Spinal cord (tissue), 10 donors: ENCODE measurements at places on chromosomes 7 and 10. TPM values are rescaled to one million over a fixed set of nuclear protein-coding genes. Genes with fewer than 3 reads are reported as not detected.

- no peak for DNase-seq
These were observed 30.7 kb downstream of the ZNF777 start for GRCh38 chr7:149430192-149430591.

DNA sequence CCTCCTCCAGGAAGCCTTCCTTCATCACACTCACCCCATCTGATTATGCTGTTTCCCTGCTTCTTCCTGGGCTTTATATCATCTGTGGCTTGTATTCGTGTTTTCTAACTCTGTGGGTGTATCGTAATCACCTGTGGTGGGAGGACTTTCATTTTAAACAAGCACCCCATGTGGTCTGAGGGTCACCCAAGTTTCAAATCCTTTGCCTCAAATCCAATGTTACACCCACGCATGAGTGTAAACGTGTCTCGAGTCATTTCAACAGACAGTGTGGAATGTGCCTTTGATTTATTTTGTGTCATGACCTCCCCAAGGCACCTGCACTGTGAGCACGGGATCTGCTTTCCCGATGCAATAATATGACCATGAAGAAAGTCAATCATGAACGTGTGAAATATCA, 17.5 kb upstream of the LYZL2 start:
- no peak for DNase-seq

- DNase-seq: no peak
These were observed 8.7 kb downstream of the CNNM1 start for GRCh38 chr10:99337901-99338300.

GRCh38 chr10:60883187-60883586, 60.8 kb downstream of the RHOBTB1 start:
- DNase-seq: no peak

- DNase-seq: no peak
These were observed 43.5 kb downstream of the ST8SIA6 start for GRCh38 chr10:17410907-17411306.

DNA sequence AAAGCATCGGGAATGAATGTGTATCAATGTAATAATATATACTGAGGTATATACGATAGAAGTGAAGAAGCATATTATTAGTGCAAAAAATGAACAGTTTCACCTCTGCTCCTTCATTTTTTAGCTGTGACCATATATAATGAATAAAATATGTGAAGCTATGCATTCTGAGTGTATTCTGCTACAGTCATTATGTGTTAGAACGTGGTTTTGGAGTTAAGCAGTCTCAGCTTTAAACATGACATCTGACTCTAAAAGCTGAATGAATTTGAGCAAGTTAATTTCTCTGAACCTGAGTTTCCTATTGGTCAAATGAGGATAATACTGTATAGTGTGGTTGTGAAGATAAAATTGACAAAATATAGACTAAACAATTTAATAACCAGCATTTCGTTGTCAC, 358.1 kb downstream of the SUGCT start:
- DNase-seq: no peak

GRCh38 chr7:70071766-70072165, 473.5 kb downstream of the AUTS2 start:
- DNase-seq: no peak

GRCh38 chr10:127402596-127403409, 146.3 kb upstream of the NPS start:
- DNase-seq: no peak

DNA sequence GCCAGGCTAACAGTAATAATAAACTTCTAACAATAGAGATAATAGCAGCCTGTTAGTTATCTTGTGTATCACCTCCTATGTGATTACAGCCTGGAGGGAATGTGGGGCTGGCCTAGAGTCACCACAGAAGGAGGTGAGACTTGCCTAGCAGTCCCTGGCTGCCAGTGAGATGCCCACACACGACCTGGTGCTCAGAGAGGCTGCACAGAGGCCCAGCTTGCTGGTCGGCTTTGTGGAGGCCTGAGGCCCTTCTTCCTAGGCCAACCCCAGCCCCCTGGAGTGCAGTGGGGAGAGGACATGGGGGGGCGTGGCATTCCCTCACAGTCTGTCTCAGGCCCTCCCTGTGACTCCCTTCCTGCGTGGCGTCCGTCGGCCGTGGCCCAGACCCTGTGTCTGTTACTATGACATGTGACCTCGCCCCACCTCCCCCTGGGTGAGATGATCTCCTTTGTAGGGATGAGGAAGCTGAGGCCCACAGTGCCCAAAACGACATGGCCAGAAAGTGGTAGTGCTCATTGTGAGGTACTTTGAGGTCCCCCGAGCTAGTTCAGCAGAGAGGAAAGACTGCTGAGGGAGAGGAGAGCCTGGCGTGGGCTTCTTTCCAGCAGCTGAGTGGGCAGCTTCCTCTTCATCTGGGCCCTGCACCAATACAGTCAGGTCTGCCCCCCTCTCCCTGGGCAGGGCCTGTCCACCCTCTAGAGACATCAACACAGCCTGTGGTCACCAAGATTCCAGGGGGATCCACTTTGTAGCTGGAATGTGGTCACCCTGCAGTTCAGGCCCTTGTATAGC, 29.7 kb downstream of the UNC5B start:
- DNase-seq: no peak

DNA sequence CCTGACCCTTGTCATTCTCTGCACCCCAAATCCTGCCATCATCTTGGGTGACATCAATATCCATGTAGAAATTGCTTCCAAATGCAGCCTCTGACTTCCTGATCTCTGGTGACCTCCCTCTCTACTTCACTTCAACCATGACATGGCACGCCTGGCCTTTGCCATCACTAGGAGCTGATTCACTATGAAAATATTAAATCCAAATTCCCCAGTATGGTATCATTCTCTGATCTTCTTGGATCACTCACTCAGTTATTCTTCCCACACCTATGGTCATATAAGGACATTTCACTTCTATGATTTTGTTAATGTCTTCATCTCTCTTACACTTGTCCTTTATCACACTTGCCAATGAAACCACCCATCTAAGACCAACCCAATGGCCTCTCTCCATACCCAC, 73.7 kb upstream of the ODAD2 start:
- DNase-seq: no peak

DNA sequence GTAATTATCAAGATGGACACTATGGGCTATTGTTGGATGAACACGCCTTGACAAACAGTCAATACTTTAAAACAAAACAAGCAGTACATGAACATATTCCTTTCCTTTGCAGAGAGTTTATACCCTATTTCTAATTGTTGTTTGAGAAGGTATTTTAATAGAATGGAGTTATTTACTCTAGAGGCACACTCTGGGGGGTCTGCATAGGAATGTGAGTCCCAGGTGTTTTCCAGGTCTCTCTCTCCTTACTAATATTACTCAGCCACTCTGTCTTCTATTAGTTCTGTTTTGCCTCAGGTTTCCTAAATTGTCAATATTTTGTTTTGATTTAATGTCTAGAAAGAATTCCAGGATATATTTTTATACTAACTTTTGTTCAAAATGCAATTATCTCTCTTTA, 1091.4 kb downstream of the CNTNAP2 start:
- no peak for DNase-seq

GRCh38 chr10:27783660-27784059, 38.0 kb upstream of the MKX start:
- DNase-seq: no peak

SGPL1 gene
- 50.3 TPM for total RNA-seq

ABCB4 gene
- total RNA-seq: 2.7 TPM

BEND7 gene
- total RNA-seq: 20.0 TPM

PLAU gene
- 4.7 TPM for total RNA-seq

CLEC2L gene
- total RNA-seq: 14.9 TPM

CYCS gene
- total RNA-seq: 121 TPM

ELAPOR2 gene
- 77.1 TPM for total RNA-seq

LSM8 gene
- total RNA-seq: 48.1 TPM

SEC31B gene
- 11.4 TPM for total RNA-seq

CYP3A7 gene
- total RNA-seq: 1.3 TPM
